ENCODE measurements at places on chromosomes 16 and 17.

- no peak for DNase-seq
Observed at GRCh38 chr17:71447644-71448043, 673.2 kb upstream of the SOX9 start.

DNA sequence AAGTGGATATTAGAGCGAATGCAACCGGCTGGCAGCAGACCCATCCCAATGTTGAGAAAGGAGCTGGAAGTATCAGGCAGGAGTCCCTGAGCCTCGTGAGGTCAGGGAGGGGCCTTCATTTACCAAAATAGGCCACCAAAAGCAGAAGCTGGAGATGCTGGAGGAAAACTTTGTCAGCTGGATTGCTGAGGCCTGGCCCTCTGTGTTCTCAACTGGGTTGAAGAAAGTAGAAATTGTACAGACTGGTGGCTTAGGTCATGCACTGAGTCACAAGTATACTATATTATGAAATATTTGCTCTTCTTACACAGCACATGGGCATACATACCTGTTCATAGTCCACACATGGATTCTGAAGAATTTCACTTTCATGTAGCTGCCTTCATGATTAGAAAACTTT, 23.2 kb upstream of the TEKT3 start:
- DNase-seq, result peak; percentile 38

- no peak for DNase-seq
Observed at GRCh38 chr16:81710596-81710995, 68.5 kb upstream of the PLCG2 start.

- DNase-seq, result no peak
Observed at GRCh38 chr16:15976929-15977637, 27.7 kb downstream of the ABCC1 start.

DNA sequence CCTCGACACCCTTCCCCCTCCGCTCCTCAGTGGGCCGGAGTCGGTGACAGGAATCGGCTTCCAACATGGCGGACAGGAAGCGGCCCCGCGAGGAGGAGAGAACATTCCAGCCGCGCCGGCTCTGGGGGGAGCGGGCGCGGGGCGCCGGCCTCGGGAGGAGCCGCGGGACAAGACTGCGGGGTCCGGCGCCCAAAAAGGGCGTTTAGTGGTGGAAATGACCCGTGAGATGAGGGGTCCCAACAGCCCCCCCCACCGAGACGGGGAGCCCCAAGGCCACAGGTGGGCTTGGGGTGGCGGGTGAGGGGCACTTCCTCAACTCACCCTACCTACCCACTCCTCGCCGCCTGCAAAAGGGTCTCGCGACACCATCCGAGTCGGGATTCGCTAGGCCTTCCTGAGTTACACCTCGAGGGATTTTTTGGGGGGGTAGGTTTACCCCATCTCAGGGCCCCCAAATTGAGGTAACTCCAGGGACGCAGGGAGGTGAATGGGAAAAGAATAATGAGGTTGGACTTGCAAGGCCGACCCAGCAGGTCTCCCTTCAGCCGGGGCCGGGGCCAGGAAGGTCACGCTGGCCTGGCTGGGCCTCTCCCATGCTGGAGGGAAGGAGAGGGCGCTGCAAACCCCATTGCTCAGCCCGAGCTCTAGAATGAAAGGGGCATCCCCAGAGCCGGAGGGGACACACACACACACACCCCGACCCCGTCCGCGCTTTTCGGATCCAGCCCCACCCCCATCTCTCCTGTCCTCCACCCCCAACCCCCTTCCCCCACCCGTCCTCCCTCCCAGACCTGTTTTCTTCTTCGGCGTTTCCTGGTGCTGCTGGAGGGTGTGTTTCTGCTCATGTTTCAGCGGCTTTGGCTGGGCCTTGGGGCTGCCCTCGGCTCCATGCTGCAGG, 707 bp downstream of the NUFIP2 start:
- DNase-seq, result peak; percentile 80

- no peak for DNase-seq
Observed at GRCh38 chr16:55189682-55190636, 134.0 kb upstream of the IRX6 start.

GRCh38 chr16:69321080-69321479, 9.3 kb downstream of the PDF start:
- no peak for DNase-seq

DNA sequence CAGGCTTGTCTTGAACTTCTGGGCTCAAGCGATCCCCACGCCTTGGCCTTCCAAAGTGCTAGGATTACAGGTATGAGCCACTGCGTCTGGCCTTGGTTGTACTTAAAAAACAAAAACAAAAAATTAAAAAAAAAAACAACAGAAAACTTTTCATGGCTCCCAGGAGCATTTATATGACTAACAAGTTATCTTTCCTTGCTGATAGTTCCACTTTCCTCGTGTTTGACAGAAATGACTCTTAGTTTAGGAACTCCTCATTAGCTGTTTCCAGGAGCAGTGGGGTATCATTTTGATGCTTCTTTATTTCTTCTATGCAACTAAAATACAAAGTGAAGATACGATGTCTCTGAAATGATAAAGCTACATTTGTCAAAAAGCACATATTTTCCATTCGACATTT, 165.4 kb downstream of the PRKCA start:
- DNase-seq, result no peak

GRCh38 chr16:52578829-52579498, 32.0 kb upstream of the TOX3 start:
- no peak for DNase-seq

DNA sequence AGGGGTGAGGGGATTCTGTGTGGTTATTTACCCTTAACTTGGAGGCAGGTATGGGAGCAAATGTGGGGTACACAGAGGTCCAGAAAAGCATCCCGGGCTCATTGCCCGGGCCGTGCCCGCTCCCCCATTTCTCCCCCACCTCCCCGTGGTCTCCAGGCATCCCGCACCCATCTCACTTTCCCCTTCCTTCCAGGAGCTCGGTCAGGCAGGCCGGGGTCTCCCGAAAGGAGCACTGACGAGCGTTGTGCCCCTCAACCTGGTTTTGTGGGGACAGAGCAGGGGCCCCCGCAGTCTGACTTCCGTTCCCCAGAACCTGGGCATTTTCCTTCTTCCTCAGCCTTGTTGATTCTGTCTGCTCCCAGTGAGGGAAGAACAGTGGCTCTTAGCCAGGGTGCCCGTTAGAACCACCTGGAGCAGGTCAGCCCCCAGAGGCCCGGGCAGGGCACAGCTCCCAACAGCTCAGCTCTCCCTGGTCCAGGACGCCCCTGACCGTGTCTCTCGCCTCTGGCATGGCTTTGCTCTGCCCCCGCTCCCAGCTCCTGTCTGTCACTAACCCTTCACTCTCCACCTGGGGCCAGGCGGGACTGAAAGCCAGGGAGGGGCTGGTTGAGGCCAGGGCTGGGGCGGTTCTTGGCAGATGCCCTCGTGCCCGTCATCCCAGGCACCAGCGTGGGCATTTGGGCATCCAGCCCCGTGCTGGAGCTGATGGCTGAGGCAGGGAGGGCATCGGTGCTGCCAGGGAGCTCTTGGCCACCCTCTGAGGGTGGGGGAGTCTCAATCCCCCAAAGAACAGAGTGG, 12.5 kb upstream of the NUDT16L1 start:
- peak; percentile 88 for DNase-seq

GRCh38 chr16:81891736-81892364, 112.8 kb downstream of the PLCG2 start:
- DNase-seq, result no peak

DNA sequence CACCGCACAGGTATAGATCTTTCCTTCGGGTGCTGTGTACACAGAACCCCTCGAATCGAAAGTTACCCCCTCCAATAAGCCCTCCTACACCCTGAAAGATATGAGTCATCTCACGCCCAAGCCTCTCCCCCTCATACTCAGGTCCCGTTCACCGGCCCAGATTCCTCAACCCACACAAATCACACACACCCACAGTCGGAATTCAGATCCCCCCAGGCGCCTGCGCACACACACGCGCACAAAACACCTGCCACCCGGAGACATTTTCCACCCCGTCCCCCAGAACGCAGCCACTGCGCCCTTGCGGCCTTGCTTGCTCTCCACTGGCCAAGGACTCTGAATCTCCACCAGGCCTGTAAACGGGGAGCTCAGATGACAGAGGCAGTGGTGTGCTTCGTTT, 4.9 kb downstream of the JPH3 start:
- no peak for DNase-seq

DNA sequence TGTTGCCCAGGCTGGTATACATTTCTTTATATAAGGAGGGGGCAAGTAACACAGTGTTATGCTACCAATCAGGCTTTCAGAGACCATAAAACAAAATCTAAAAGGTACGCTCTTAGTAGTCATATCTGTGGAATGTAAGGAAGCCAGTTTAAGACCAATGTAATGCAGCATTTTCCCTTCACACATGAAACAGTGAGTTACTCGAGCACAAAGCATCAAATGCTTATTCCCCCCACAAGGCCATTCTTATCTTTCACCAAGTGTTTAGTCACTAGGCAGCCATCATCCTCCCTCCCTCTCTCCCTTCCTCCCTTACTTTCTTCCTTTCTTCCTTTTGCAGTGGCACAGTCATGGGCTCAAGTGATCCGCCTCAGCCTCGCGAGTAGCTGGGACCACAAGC, 12.8 kb downstream of the HMOX2 start:
- DNase-seq, result no peak

GRCh38 chr16:74480150-74481029, 59.1 kb upstream of the CLEC18B start:
- no peak for DNase-seq

DNA sequence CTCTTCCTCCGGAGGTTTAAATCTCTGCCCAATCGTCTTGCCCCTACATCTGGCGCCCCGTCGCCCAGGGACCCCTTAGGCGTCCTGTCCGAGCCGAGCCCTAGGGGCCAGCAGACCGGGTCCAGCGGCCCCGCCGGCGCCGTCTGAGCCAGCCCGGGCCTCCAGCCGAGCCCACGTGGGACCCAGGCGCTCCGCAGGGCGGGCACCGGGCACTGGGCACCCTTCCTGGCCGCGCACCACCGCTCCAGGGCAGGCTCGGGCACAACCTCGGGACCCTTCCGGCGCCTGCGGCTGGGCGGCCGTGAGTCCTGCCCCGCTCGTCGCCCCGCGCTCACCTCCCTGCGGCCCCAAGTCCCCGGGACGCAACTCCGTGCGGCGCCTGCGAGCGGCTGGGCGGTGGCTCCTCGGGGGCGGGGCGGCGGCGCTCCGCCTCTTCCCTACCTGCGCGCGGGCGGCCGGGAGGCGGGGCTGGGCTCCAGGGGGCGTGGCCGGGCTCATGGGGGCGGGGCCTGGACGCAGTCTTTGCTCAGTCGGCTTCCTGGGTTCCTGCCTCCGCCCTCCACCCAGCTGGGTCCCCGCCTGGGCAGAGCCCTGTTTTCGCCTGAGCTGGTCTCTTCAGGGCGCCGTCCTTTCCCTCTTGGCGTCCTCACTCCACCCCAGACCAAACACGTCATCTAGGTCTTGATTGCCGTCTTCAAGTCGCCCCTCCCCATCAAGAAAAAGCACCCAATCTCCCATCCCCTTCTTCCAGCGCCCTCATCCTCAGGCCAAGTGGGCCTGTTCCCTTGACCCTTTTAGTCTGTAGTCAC, at the start of gene RHBDF2:
Gene RHBDF2 (minus strand): TSS at position 406 of the 809 bp plus-strand sequence. CDS start 19,899 bp downstream, outside the sequence.
- peak; percentile 94 for DNase-seq

DNA sequence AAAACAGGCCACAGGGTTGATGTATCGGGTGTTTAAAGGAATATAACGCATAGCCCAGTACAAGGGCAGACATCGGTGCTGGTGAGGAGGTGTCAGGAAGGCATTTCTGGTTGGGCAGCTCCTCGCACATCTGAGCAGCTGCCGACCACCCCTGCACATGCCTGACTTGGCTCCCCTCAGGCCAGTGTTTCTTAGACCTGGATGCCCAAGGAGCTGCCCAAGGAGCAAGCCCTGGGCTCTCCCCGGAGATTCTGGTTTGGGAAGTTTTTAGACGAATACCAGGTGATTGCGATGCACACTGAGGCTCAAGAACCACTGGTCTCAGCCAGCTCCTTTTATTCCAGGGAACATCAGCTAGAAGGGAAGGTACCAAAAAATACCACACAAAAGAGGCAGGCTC, 11.6 kb downstream of the WIPI1 start:
- no peak for DNase-seq

DNA sequence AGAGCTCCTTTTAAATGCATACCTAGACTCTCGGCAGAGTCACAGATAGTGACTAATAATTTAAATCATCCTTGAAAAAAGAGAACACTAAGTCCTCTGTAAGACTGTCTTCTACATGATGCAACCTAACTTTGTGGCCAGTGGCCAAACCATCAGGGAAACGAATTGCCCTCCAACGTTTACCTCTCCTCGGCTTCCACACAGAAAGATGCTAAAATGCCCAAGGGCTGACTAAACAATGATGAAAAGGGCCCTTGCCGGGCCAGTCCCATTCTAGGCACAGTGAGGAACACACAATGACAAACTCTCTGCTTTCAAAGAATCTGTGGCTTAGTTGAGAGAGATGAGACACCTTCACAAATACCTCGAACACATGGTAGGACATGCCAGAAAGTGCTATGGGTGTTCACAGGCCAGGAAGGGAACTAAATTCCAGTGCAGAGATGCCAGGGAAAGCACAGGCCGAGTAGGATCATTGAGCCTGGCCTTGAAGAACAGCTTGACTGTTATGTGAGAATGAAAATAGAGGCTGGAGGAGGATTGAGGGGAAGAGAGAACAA, 35.3 kb upstream of the PITPNM3 start:
- no peak for DNase-seq

GRCh38 chr17:80023481-80024205, 12.0 kb downstream of the TBC1D16 start:
- DNase-seq, result peak; percentile 49

DNA sequence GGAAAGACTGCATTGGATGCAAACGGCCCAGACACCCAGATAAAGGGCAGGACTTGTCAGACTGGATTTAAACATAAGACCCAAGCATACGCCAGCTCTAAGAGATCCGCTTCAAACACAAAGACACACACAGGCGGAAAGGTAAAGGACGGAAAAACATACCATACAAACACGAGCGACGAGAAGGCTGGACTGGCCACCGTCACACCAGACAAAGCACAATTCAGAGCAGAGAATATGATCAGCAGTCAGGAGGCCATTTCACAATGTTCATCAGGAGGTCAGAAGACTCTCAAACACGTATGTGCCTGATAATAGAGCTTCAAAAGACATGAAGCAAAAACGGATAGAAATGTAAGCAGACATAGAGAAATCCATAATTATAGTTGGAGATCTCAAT, 84.9 kb upstream of the GNG13 start:
- DNase-seq, result no peak
